NCI-H187 (cell line): ENCODE measurements at places on chromosomes 7 and 10.

DNA sequence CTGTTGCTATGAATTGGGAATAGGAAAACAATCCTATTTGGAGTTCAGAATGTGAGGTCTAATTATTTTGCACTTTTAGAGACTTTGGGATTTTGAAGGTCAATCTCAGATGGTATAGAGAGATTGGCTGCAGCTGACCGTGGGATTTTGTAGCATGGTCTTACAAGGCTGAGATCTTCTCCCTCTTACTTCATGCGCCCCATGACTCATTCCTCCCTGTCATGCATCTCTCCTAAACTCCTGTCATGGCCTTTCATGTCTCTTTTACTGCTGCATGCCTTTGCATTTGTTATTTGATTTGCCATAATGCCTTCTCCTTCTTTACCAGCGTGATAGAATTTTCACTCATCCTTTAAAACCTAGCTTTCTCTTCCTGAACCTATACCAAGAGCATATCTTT lies 133.1 kb downstream of the BBS9 start:
- DNase-seq = no peak

GRCh38 chr10:29554660-29555059 lies 80.1 kb downstream of the SVIL start:
- DNase-seq = no peak

- DNase-seq = no peak
Measured at GRCh38 chr10:4067931-4068561, 283.0 kb upstream of the KLF6 start.

- DNase-seq = no peak
Measured at GRCh38 chr10:108850138-108850854, 1073.0 kb downstream of the XPNPEP1 start.

GRCh38 chr10:29794776-29795611 lies 160.2 kb upstream of the SVIL start:
- DNase-seq = no peak

DNA sequence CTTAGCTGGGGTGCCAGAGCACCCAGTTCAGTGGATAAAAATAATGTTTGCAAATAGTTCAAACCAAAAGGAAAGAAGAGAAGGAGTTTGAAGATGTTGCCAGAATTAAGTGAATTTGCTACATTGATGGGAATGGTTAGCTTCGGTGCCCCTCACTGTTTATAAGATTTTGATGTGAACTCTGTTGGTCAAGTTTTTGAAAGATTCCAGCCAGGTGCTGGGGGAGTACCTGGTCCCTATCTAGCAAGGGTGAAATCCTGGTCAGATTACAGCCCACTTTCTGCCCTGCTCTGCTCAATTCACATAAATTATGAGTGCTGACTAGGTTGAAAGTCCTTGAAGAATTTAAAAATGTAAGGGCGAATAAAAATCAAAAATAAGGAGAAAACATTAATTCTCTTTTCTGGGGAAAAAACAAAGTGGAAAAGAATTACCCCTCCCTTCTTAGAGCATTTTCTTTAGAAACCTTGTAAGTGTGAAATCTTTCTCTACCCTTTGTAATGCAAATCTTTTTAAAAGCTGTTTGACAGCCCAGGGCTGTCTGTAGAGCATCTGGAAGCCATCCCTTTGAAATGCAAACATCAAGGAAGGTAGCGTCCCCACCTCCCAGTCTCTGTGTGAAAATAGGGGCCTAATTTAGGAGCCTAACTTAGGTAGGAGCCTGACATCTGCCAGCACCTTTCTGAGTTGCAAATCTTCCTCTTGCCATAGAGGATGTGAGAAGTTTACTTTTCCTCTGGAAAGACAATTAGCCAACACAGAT lies 1.4 kb upstream of the GIMAP5 start:
- DNase-seq = no peak

DNA sequence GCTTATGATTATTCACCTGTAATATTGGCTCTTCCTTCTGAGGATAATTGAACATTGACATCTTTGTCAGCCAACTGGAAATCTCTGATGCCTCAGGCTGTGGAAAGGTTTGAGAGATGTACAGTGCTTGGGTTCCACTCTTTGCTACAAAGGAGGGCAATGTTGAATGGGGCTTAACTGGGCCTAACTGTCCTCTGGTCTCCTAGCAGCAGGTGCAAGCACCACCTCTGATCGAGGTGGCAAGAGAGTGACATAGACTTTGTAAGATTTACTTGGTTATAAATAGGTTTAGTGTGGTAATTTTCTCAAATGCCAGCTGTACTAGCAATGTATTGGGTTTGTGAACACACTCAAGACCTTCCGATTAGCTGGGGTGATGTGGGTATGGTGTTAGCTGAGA lies 21.1 kb downstream of the CYP2C8 start:
- no peak for DNase-seq

GRCh38 chr7:157010588-157011332 lies at the start of gene MNX1:
MNX1 (minus strand) TSS chr7:157010663; CDS start chr7:157010350, 313 bp downstream.
- DNase-seq = peak; percentile 95

DNA sequence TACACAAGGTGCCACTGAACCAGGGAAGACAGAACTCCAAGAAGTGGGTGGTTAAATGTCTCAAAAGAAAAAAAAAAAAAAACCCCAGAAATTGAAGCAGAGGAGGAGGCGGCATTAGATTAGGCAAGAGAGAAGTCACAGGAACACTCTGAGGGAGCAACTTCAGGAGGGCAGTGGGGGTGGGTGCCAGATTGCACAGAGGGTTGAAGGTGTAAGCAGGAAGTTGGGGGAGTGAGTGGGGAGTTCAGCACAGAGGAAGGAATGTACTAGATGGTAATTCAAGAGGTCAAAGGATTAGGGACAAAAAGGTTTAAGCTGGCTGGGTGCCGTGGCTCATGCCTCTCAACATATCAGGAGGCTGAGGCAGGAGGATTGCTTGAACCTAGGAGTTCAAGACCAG lies 110.0 kb upstream of the PDLIM1 start:
- DNase-seq = no peak

- DNase-seq = no peak
Measured at GRCh38 chr7:41886262-41886900, 183.5 kb upstream of the INHBA start.

- DNase-seq = no peak
Measured at GRCh38 chr7:64180989-64181388, 26.0 kb upstream of the ZNF735 start.

DNA sequence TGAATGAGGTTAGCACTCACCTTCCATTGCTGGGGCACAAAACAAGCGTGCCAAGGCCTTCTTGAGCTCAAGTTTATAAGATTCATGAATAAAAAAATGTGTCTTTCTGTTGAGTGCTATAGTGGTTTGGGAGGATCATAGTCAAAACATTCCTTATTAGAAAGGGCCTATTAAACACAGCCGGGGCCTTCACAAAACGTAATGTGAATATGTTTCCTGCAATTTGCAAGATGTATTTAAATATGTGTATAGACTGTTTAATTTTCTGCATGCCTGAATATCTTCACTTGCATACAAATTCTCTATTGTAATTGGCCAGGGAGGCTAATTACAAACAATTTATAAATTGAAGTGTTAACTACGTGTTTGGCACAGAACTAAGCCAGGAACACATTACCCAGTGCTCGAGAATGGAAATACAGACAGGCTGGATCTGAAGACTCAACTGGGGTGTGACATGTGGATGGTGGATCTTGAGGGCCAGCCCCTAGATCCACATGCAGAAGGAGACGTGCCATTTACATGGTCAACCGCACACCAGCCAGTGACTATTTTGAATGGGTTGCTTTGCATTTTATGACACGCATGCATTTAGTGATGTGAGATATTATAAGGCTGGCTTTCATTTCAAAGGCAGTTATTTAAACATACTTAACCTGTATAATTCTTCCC lies 31.3 kb downstream of the LYZL2 start:
- DNase-seq = no peak

- no peak for DNase-seq
Measured at GRCh38 chr10:15868006-15868405, 7.7 kb upstream of the MINDY3 start.

- DNase-seq = peak; percentile 81
Measured at GRCh38 chr7:130421684-130422083, 19.1 kb downstream of the CEP41 start.

DNA sequence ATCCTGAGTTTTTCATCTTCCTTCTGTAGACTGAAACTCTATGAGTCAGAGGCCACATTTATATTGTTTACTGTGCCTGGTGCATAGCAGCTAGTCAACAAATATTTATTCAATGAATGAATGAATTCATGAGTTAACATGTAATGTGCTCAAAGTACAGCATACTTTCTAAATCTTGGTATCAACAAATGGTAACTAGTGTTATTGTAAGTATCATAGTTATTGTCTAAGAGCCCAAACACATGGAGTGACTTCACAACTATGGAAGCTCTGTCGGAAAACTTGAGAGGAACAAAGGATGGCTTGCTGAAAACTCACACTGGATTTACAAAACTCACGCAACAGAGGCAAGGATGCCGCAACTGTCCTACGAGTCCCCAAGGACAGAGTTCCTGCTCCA lies 35.9 kb downstream of the DENND2A start:
- no peak for DNase-seq

DNA sequence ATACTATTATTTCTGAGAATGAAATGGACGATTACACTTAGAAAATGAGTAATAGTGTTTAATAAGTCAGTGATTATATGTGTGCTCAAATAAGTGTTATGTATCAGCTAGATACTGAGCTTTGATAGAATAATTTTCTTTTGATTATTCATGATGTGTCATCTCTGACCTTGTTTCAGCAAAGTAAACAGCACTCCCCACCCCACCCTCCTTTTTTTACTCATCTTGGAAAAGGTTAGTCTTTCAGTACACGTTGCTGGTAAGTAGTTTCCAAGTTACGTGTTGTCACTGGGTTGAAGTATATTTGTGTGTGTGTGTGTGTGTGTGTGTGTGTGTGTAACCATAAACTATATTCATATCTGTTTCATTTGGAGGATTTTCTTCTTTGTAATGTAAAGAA lies 84.1 kb downstream of the GNAI1 start:
- DNase-seq = no peak

DNA sequence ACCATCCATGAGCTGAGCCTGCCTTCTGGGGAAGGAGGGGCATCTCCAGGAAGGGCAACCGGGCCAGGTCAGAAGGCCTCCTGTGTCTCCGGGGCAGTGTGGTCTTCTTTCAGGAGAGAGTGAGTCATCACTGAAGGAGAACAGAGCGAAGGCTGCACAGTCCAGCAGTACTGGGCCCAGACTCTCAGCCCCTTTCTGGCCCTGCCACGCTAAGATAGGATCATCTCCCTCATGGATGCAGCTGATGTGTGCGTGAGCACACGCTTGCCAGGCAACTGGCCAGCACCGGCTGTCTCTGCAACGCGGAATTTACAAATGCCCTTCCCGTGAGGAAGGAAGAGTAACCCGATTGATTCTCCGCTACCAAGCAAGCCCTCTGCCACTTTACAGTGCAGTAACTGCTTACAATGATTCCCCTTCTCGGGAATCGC lies 328.2 kb downstream of the TNS3 start:
- DNase-seq = no peak

DNA sequence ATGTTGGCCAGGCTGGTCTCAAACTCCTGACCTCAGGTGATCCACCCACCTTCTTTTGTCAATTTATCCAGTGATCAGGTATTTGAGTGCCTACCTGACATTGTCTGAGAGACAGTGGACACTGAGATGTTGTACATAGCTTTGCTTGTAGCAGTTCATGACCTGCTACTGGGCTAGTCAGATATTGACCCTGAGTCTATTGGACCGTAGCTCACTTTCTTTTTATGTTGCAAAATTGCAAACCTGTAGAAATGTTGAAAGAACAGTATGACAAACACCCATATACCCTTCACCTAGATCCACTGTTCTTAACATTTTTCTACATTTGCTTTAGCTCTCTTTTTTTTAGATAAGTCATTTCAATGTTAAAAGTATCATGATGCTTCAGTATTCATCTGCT lies 410.4 kb upstream of the GALNT17 start:
- DNase-seq = no peak

DNA sequence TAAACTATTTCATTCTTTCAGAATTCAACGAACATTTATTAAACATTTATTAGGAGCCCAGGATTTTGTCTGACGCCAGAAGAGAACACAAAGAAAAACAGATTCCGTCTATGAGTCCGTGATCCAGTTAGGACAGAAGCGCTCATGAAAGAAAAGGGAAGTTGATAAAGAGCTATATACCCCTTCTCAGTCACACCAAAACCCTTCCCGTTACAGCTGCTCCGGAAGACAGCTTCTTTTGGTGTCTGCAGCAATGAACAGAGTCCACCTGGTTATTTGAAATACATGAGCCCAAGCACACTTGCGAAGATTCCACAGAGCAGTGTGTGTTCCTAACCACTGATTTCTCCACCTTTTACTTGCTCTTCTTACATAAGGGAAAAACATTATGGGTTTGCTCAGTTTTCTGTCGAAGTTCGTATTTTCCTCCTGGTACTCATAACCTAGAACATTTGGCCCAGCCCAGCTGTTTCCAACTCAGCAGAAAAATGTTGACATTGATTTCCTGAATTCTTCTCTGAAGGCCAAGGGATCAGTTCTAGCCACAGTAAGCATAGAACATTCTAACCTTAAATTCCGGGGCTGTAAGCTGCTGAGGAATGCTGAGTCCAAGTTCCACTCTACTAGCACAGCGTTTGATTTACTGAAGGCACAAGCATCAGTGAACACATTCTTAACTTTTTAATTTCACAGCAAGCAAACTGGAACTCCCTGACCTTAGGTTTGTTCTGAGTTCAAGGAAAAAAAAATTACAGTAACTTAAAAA lies 206.5 kb downstream of the SORCS1 start:
- no peak for DNase-seq

DNA sequence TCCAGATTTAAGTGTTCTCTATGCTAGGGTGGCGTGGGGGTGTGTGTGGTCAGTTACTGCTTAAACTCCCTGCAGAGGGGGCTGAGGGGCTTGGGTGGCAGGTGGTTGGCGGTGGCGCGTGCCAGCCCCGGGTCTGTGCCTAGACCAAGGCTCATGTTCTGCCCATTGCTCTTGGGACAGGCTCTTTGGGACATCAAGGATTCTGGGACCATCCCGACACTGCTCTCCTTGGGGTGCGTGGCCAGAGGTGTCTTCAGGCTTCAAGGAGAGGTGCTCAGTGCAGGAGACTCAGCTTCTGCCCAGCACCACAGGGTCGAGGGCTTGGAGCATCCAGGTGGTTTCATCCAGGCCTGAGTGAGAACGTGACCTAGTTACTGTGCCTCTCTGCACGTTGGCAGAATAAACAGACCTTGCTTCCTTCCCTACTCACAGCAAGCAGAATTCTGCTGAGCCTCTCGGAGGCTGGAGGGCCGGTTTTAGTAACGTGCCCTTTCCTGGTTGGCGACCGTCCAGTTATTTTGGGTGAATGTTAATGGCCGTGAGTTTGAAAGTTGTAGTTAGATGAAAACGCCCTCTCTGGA lies 39.9 kb downstream of the CAMK1D start:
- DNase-seq = no peak

DNA sequence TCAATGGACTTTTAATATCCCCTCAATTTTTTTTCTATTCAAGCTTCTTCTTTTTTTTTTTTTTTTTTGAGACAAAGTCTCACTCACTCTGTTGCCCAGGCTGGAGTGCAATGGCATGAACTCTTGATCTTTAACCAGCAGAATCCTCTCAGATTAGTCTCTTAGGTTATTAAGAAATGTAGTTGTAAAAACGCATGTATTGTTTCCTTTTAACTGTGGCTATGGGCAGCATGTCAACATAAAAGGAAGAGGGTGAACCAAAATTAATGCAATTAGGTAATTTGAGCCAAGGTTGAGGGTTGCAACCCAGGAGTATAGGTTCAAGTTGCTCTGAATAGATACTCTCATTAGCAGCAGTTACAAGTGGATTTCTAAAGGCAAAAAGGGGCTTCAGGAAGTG lies 4.3 kb upstream of the GSTO1 start:
- no peak for DNase-seq
